ENCODE measurements at places on chromosomes 5 and 9. TPM values are rescaled to one million over a fixed set of nuclear protein-coding genes. Genes with fewer than 3 reads are reported as not detected.

- no peaks in the 10 kb centered on the region for H3K27me3 ChIP-seq
- no peaks in the 10 kb centered on the region for H3K36me3 ChIP-seq
- H3K27ac ChIP-seq, result no peak overlapping the region
- no peak overlapping the region for H3K4me3 ChIP-seq
Measured at GRCh38 chr5:133902511-133903118, 65.8 kb downstream of the C5orf15 start.

DNA sequence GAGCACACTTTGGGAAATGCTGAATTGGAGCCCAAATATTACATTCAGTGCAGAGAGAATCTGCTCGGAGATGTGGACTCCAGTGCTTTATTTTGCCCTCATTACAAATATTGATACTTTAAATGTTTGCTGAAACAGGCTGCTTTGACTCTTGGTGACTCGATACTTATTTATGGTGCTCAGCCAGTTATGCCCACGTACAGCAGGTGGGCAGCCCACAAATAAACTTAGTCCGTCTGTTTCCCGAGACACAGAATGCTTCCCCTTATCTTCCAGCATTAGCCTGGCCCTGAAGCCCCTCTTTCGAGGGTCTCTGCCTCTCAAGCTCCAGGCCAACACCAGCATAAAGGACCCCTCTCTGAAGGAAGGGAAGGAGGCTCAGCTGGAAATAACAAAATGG, 158.7 kb downstream of the SMARCA2 start:
- no peak for DNase-seq
- peaks cover 41% of the 10 kb centered on the region for H3K36me3 ChIP-seq
- H3K27me3 ChIP-seq, result no peaks in the 10 kb centered on the region
- peaks cover 15% of the 10 kb centered on the region for H3K4me1 ChIP-seq
- no peak overlapping the region for H3K27ac ChIP-seq
- H3K4me3 ChIP-seq, result no peak overlapping the region

GRCh38 chr5:39412721-39413394, 11.9 kb downstream of the DAB2 start:
- peaks cover 1% of the 10 kb centered on the region for H3K27me3 ChIP-seq
- H3K4me1 ChIP-seq, result no peaks in the 10 kb centered on the region
- H3K4me3 ChIP-seq, result no peak overlapping the region
- H3K27ac ChIP-seq, result no peak overlapping the region
- no peaks in the 10 kb centered on the region for H3K36me3 ChIP-seq

Gene ADGRD2
- not detected for total RNA-seq

GRCh38 chr5:148828511-148829247, 2.3 kb downstream of the ADRB2 start:
- peaks cover 14% of the 10 kb centered on the region for H3K27me3 ChIP-seq
- no peaks in the 10 kb centered on the region for H3K36me3 ChIP-seq
- peak overlapping the region; percentile 58 for H3K4me3 ChIP-seq
- no peak for DNase-seq

DNA sequence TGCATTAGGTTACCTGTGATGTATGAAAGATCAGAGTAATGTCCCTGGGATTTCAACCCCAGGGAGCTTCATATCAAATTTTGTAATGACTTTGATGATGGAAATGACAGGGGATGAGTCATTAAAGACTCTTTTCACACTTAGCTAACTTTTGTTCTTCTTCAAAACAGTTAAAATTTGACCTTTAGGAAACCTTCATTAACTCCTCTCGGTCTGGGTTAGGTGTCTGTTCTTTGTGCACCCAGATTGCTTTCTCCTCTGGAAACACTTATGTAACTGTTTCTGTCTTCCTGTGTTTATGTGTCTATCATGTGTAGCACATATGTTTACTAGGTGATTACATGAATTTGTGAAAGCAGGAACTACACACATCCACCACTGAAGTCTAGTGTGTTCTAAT, 1.6 kb downstream of the SRFBP1 start:
- DNase-seq, result peak; percentile 11
- H3K4me1 ChIP-seq, result peaks cover 43% of the 10 kb centered on the region
- peak overlapping the region; percentile 99 for H3K27ac ChIP-seq
- peak overlapping the region; percentile 97 for H3K4me3 ChIP-seq
- H3K36me3 ChIP-seq, result peaks cover 24% of the 10 kb centered on the region
- peaks cover 4% of the 10 kb centered on the region for H3K27me3 ChIP-seq

GRCh38 chr9:92749071-92749933, 15.3 kb downstream of the BICD2 start:
- H3K4me1 ChIP-seq, result peaks cover 67% of the 10 kb centered on the region
- no peaks in the 10 kb centered on the region for H3K27me3 ChIP-seq
- H3K4me3 ChIP-seq, result no peak overlapping the region

- H3K27ac ChIP-seq, result no peak overlapping the region
- H3K36me3 ChIP-seq, result peaks cover 29% of the 10 kb centered on the region
- no peaks in the 10 kb centered on the region for H3K27me3 ChIP-seq
- H3K4me1 ChIP-seq, result no peaks in the 10 kb centered on the region
Measured at GRCh38 chr5:169869066-169869465, 111.2 kb downstream of the INSYN2B start.

Gene C9orf152
- total RNA-seq, result not detected

DNA sequence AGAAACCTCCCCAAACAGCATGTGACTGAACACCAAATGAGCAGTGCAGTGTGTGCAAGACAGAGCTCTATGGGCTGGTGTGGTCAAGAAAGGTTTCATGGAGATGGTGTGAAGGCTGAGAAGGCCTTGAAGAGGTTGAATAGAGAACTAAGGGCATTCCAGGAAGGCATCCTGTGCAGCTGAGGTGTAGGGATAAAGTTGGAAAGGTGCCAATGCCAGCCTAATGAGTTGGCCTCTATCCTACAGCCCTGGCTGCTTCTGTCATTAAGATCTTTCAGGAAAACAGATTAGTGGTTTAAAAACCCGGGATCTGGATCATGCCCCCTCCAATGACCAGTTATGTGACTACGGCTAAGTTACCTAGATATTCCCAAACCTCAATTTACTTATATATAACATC, 4.0 kb downstream of the HDAC3 start:
- no peak overlapping the region for H3K4me3 ChIP-seq
- H3K27me3 ChIP-seq, result no peaks in the 10 kb centered on the region
- no peak overlapping the region for H3K27ac ChIP-seq
- H3K36me3 ChIP-seq, result peaks cover 40% of the 10 kb centered on the region
- peaks cover 28% of the 10 kb centered on the region for H3K4me1 ChIP-seq
- DNase-seq, result no peak

- no peak overlapping the region for H3K4me3 ChIP-seq
- no peaks in the 10 kb centered on the region for H3K4me1 ChIP-seq
- peaks cover 2% of the 10 kb centered on the region for H3K27me3 ChIP-seq
Measured at GRCh38 chr5:89275066-89275855, 392.3 kb upstream of the MEF2C start.
